CD8-positive, alpha-beta memory T cell (primary cell): ENCODE measurements at places on chromosomes 16 and 17. TPM values are rescaled to one million over a fixed set of nuclear protein-coding genes. Genes with fewer than 3 reads are reported as not detected.

DNA sequence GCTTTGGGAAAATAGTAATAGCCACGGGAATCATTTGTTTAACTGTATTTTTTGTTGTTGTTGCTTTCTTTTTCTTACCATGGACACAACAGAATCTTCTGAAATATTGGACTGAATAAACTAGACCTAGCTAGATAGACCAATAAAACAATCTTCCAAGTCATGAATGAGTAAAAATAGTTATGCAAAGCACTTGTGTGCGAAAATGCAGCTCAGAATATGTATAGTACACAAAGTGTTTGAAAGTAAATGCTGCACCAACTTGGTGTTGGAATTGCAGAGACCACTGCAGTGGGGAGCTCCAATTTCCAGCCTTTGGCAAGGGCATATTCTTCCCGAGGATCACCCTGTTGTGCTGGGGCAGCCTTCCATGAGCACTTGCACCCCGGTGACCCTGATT is 68.0 kb downstream of the AATF start:
- no peak for DNase-seq

DNA sequence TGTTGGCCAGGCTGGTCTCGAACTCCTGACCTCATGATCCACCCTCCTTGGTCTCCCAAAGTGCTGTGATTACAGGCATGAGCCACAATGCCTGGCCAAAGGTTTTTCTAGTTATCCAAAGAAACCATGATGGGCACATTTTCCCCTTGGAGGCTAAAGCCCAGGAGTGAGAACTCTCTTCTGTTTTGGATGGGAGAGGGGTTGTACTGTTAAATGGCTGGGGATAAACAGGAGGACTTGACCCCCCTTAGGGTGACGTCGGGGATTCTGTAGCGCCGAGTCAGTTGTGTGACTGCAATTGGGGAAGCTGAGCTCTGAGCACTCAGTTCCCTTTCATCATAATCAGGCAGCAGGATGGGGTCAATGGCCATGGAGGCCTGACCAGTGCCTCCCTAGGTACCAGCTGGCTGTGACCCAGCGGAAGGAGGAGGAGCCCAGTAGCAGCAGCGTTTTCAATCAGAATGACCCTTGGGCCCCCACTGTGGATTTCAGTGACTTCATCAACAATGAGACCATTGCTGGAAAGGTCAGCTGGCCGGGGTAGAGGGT is 4.1 kb downstream of the AOC3 start:
- DNase-seq: no peak

- no peak for DNase-seq
Measured at GRCh38 chr16:81505011-81505661, 60.5 kb downstream of the CMIP start.

The NETO2 gene
- 20.6 TPM for total RNA-seq

DNA sequence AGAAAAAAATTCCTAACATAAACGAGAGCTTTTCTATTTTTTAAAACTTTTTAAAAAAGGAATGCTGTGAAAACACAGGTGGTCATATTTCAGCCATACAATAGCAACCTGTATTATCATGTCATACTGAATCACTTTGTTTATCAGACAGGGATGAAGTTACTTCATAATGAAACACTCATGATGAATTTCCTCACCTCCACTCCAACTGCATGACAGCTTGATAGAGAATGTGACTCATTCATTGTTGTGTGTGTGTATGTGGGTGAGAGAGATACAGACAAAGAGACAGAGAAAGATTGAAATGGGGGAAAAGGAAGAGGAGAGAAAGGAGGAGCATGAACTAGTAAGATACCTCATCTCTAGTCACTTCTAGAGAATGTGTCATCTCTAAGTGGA is 109.0 kb downstream of the SYCE1L start:
- no peak for DNase-seq
